EH (cell line): ENCODE measurements at places on chromosomes 13 and 19.

GRCh38 chr19:28609091-28609755, 603.7 kb downstream of the UQCRFS1 start:
- DNase-seq = no peak

- DNase-seq = no peak
Observed at GRCh38 chr13:110431425-110432294, 124.6 kb downstream of the COL4A2 start.

- peak; percentile 44 for DNase-seq
Observed at GRCh38 chr13:98549728-98550317, 27.1 kb downstream of the STK24 start.

DNA sequence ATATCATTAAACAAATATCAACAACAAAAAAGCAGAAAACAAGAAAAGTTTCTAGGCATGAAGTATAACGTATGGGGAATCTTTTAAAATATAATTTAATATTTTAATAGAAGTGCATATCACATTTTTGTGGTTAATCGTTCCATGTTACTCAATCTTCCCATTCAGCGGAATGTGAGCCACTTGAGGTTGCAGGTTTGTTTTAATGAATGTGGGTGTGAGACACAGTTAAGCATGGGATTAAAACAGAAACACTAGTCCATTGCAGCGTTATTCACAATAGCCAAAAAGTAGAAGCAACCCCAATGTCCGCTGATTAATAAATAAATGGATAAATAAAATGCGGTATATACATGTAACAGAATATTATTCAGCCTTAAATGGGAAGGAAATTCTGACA, 146.0 kb downstream of the NDFIP2 start:
- no peak for DNase-seq

DNA sequence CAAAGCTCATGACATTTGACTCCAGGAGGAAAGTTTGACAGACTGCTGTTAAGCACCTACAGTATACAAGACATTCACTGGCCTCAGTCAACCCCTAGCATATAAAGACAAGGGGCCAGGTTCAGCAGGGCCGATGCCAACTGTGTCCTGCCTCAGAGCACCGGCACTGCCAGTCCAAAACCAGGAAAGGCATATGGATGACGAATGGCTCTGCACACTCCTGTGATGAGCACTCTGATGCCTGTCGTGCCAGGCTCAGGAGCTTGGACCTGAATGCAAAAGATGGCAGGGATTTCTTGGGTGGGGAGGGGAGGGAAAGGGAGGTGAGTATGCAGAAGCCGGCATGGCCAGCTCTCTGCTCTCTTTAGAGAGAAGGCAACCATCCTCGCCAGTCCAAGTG, 38.9 kb downstream of the COL4A1 start:
- no peak for DNase-seq

GRCh38 chr13:103007427-103007762, 58.8 kb downstream of the SLC10A2 start:
- DNase-seq = no peak

GRCh38 chr19:21603431-21604231, 98.2 kb downstream of the ZNF429 start:
- DNase-seq = peak; percentile 11

DNA sequence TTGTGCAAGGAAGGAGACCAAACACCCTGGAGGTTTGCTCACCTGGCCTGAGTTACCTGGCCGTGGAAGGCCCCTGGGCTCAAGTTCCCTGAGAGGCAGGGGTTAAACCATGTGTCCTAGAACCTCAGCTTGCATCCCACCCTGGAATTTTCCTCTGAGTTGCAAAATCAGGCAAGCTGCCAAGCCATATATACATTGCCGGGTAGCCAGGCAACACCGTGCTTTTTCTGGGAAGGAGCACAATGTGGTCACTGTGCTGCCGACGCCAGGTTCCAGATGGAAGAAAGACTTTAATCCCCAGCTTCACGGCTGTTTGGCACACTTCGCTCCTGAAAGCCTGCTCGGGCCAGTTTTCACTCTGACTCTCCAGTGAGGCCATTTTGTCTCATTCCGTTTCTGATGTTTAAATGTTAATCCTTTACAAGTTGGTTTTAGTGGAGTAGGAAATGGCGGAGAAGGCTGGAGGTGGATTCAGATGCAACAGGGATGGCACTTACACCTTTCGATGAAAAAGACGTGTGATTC, 60.1 kb upstream of the PEG3 start:
- DNase-seq = no peak

DNA sequence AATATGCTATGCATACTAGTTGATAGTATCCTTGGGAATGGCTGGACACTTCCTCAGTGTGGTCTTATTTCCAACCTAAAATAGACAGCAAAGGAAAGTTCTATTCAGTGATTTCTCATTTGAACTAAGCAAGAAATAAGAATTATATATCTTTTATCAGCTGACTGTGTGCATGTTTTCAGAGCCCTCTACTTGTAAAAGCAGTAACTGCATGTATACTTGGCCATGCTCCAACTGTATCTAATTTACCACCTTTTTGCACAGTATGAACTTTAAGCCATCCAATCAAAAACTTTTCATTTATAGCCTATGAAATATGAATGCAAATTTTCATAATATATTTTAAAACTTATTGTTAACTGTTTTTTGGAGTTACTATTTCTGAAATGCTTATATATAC, 136.4 kb upstream of the PCDH9 start:
- no peak for DNase-seq

GRCh38 chr19:4278419-4279266, at the start of gene SHD:
TSS of gene SHD (plus strand) at chr19:4279266. CDS start at chr19:4280064, 798 bp downstream.
- no peak for DNase-seq

DNA sequence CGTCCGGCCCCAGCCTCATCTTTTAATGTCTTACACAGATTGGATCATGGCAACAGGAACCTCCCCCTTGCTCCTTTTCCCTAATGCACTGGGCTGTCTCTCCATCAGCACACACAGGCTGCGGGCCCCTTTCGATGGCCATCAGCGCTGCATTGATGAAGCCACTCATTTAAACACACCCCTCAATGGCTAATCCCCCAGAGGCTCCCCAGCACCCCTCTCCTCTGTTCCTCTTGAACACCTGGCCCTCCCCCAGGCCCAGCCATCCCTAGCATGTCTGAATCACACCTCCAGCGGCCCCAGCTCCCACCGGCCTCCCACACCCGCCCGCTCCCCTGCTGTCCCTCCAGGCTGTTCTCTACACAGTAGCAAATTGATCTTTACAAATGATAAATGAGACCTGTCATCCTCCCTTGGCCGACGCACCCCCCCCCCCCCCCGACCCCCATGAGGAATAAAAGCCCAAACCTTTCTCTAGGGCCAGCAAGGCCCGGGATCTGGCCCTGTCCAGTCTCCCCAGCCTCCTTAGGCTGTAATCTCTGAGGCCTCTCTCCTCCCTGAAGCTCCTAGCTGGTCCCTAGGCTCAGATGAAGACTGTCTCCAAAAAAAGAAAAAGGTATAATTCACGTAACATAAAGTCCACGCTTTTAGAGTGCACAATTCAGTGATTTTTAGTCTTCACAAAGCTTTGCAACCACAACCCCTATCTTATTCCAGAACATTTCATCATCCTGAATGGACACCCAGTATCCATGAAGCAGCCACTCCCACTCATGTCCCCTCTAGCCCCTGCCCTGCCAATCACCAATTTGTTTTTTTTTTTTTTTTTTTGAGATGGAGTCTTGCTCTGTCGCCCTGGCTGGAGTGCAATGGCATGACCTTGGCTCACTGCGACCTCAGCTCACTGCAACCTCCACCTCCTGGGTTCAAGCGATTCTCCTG, 7.4 kb downstream of the RPL28 start:
- DNase-seq = no peak

- DNase-seq = peak; percentile 13
Observed at GRCh38 chr13:73429701-73430100, 370.9 kb downstream of the KLF5 start.

DNA sequence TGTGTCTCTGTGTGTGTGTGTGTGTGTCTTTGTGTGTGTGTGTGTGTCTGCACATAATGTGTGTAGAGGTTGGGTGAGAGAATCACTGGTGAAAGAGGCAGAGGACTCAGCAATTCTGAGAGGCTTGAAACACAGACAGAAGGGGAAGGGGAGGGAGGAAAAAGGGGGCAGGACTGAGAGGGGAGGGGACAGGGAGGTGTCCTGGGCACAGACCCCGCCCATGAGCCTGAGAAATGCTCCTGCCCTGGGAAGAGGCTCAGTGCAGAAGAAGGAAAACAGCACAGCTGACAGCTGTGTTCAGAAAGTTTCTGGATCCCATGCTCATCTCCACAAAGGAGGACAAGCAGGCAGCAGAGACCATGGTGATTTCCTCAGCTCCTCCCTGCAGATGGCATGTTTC, 59.1 kb upstream of the CEACAM8 start:
- peak; percentile 17 for DNase-seq

DNA sequence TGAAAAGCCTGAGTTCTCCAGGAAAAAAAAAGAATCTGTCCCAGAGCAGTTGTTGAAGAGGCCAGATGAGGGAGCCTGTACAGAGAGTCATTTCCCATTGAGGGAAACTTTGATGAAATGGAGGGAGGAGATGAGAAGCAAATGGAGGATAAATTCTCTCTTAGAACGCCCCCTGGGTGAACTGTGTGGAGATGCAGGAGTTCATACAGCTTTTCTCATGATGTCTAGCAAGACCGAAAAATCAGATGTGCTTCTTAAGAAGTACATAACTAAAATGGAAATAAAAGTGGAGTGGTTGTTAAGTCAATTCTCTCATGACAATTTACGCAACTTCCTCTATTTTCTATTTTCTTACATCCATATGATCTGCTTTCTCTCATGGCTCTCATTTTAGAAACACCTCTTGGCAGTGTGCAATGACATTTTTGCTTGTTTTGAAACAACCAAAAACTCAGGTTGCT, 1263.1 kb downstream of the PCDH9 start:
- peak; percentile 58 for DNase-seq

DNA sequence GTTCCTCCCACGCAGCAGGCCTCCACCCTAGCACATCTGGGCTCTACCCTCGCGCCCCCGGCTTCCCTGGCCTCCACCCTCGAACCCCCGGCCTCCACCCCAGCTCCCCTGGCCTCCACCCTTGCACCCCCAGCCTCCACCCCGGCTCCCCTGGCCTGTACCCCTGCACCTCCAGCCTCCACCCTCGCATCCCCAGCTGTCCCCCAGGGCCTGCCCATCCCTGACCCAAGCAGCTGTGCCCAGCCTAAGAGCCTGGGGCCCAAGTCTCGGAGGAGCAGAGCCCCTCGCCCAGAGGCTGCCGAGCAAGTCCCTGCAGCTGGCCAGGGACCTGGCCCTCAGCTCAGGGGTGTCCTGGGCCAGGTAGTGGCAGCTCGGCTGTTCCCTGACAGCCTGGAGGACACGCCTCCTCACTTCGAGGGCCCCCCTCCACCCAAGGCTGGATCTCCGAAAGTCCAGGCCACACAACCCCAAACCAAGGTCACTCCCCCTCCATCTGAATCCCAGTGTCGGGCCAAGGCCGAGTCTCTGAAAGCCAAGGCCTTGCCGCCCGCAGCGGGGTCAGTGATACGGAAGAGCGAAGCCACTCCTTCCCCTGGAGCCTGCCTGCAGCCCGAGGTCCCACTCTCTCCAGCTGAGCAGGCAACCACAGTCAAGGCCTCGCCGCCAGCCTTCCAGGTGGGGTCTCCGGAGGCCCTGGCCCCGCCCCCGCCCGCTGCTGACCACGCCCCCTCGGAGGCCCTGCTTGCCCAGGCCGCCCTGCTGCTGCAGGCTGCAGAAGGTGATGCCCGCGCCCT, 7.9 kb upstream of the ARHGAP33 start:
- no peak for DNase-seq

DNA sequence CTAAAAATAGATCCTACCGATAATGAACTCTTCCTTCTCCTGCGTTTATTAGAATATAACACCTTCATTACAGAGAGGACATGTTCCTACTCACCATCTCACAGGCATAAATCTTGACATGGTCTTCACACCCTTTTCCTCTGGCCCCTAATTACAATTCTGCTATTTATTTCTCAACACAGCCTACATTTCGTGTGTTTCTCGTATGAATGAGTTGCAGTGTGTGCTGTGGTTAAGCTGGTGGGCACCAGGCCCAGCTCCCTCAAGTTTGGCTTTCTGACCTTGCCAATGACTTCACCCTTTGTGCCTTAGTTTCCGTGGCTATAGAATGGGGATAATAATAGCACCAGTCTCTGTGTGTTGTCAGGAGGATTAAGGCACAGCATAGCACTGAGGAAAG, 12.3 kb upstream of the KATNAL1 start:
- DNase-seq = no peak

GRCh38 chr19:19032420-19033175, 719 bp downstream of the SUGP2 start:
- peak; percentile 97 for DNase-seq

DNA sequence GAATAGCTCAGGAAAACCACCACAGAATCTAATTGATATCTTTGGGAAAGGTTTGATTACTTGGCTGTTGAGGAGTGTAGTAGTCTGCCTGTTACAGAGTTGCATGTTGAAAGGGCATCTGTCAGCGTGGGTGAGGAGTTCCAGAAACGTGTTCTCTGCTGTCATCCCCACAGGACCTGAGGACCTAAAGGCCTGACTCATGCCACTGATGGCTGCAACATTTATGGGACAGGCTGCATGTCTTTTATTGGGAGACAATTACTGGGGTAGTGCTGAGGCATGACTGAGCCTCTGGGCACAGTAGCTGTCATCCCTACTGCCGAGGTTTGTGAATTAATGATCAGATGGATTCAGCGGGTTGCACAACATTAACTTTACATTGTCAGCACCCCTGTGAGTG, 525.9 kb downstream of the GPC6 start:
- no peak for DNase-seq

DNA sequence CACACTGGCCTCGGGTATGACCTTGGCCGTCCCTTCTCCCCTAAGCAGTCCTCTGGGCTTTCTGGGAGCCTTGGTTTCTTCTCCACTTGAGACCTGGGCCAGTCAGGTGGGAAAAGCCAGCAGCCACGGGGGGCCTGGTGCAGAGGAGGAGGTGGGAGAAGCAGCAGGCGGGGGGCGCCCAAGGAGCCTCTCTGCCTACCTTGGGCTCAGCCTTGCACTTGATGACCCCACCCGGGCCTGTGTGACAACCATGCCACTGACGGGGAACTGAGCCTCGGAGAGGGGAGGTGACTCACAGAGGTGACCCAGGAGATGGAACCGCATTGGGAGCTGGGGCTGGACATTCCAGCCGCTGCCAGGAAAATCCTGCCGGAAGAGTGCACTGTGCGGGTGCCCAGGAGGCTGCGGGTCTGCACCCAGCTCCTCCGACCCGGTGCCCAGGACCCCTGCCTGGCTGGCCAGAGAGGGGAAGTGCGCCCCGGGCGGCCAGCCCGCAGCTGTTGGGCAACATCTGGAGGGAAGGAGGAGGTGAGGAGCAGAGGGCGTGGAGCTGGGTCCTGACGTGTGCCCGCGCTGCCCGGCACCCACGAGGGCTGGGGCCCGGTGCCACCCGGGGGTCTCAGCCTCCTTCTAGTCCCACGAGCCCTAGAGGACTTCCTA, 23.4 kb upstream of the SLC7A10 start:
- no peak for DNase-seq

DNA sequence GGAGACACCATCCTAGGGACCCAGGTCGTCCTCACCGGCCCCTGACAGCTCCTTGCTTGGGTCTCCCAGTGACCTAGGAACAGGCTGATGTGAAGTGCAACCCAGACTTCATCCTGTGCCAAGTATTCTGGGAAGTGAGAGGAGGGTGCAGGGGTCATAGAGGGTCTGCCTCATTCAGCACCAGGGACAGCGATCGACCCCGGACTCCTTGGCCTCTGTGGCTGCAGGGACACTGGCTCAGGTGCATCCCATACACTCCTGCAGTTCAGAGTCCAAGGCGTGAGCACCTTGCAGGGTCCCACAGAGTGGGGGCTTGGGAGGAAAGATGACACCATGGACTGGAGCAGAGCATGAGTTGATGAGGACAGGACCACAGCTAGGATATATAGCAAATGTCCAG, 10.0 kb upstream of the OR10H2 start:
- DNase-seq = no peak

- DNase-seq = peak; percentile 14
Observed at GRCh38 chr13:48542581-48543341, 9.9 kb upstream of the RCBTB2 start.

- DNase-seq = peak; percentile 54
Observed at GRCh38 chr13:31020996-31021395, 88.5 kb downstream of the TEX26 start.
